ENCODE measurements at places on chromosomes 2 and 18. TPM values are rescaled to one million over a fixed set of nuclear protein-coding genes. Genes with fewer than 3 reads are reported as not detected.

The INO80D gene
- 18.6 TPM for total RNA-seq

DNA sequence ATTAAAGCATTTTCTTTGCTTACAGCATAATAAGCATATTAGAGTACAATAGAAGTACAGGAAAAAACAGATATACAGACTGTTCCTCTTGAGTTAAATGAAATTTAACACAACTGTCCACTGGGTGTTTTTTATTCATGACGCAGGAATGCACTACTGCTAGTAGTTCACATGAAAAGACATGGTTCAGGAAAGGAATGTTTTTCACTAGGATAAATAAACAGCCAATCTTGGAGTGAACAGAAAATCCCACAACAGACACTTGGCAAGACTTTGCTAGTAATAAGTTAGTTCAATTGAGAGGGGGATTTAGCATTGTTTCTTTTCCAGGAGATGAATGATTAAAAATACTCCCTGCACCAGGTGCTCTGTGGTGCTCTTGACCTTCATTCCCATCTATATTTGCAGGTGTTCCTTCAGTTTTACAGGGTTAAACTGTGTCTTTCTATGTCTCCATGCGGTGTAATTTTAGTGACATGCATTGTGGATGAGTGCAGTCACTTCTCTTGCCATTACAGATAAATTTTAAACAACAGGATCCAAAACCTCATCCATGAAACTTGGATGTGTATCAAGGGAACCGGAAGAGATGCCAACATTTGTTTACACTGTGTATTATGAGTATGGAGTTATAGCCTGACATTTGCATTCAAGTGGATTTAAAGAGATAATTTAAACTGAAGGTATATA lies 796.6 kb downstream of the DSC3 start:
- DNase-seq = no peak

DNA sequence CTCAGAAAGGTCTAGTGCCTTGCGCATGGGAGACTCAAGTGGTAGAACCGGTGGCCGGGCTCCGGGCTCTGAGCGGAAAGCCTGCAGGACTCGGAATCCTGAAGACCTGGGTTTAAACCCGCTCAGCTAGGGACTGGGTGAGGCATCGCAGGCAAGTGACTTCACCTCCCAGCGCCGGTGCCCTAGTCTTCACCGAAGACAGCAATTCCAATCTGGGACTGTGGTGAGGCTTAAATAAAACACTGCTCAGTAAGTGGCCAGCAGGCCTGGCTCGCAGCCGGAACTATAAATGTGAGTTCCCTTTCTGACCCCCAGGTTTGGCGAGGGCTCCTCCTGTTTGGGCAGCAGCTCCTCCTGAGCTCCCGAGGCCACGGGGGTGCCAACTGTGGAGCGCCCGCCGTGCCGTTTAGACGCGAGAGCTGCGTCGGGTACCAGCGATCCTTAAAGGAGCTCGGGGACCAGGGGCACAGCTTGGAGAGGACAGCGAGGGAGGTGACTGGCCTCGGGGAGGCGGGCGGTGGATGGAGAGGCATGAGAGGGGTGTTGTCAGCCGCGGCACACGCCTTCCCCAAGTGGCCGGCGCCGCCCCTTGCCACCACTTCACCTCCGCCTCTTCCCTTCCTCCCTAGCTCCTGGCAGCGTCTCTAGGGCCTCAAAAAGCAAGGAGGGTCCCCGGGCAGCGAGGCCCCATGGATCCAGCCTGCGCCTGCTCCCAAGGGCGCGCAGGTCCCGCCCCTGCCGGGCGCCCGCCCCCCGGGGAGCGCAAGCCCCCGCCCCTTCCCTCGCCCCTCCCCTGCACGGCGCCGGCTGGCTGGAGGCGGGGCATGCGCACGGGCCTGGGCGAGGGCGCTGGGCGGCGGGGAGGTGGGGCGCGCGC lies 757 bp upstream of the MTCL1 start:
- peak; percentile 36 for DNase-seq

The IL18RAP gene
- total RNA-seq = 4.3 TPM

The MALT1 gene
- total RNA-seq = 27.1 TPM

The KCNG3 gene
- 0.23 TPM for total RNA-seq

GRCh38 chr2:178844269-178844668 lies 37.0 kb upstream of the TTN start:
- no peak for DNase-seq

The MERTK gene
- 12.2 TPM for total RNA-seq

- DNase-seq = no peak
Measured at GRCh38 chr18:35201256-35201931, 39.4 kb upstream of the ZNF397 start.

Measured in esophagus squamous epithelium (tissue), 5 donors.